ENCODE measurements at places on chromosomes 5 and 9. TPM values are rescaled to one million over a fixed set of nuclear protein-coding genes. Genes with fewer than 3 reads are reported as not detected.

The PCDHA1 gene
- 0.04 TPM for polyA plus RNA-seq

The GRK6 gene
- 24.0 TPM for polyA plus RNA-seq

The IGIP gene
- 3.8 TPM for polyA plus RNA-seq

The IFNA21 gene
- polyA plus RNA-seq, result not detected

The GRXCR2 gene
- not detected for polyA plus RNA-seq

The ADAM19 gene
- polyA plus RNA-seq, result 68.3 TPM

The DAB2IP gene
- polyA plus RNA-seq, result 18.1 TPM

DNA sequence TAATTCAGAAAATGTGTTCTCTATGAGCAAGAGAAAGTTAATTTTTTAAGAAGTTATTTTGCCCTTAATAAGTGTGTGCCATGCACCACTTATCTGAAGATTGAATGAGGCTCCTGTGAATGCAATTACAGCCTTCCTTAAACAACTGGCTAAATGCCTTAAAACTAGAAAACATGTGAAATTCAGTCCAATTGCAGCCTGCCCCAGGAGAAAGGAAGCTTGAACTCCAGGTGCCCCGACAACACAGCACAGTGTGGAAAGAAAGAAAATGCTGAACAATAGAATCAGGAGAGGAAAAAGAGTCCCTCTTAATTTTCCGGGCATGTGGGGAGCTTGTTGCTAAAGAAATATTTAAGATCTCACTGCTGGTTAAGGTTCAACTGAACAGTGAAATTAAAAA is 8.8 kb downstream of the LHFPL2 start:
- no peak for DNase-seq

- no peak for DNase-seq
These were observed 1158.6 kb downstream of the CDH12 start for GRCh38 chr5:21694567-21694966.

- DNase-seq, result no peak
These were observed 68.9 kb upstream of the SH3PXD2B start for GRCh38 chr5:172523146-172523745.

- no peak for DNase-seq
These were observed 23.4 kb downstream of the LARP1 start for GRCh38 chr5:154778534-154778933.

DNA sequence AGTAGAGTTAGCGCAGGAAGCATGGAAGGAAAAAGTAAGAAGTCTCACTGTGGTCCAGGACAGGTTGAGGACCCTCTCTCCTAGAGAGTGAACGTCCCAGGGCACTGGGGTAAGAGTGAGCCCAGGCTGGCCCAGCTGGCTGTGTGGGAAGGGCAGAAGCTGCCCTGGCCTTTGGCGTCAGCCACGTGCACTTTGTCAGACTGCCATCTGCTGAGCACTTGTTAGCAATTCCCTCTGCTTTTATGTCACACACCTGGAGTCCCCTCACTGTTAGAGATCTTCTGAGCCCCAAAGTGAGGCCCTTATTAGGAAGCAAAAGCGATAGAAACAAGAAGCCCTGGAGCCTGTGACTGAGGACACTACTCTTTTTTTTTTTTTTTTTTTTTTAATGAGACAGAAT is 79.1 kb downstream of the UGCG start:
- DNase-seq, result no peak

GRCh38 chr9:2128618-2129017 is 113.5 kb downstream of the SMARCA2 start:
- no peak for DNase-seq

GRCh38 chr5:103472830-103473229 is 89.8 kb downstream of the NUDT12 start:
- DNase-seq, result no peak

GRCh38 chr9:131666029-131666428 is 73.8 kb downstream of the RAPGEF1 start:
- no peak for DNase-seq

DNA sequence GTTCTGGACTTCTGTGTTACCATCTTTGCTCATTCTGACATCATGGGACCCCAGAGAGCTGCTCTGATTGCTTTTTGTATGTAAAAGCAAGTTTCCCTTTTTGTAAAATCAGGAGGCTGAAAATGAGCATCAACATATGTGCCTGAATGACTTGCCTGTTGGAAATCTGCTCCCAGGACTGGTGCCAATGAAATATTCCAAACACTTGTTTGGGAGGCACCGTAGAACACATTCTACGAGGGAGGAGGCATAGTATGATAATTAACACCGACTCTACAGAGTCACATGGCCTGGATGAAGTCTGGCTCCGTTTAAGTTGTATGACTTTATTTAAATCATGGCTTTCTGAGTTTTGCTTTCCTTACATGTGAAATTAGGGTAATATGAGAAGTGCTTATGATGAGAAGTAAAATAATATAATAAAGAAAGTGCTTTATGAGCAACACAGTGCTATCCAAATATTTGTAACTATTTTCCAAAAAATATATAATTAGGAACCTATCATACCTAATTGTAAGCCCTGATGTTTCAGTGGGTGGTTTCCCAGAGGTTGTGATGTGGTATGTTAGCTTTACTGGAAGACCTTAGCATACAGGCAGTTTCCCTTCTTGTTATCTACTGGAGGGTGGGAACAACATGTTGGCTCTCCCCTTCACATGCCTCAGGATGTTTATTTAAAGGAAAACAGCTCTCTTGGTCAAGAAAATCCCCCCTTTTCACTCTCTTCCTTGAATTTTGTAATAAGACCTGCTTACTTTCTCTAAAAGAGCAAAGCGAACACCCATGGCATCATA is 238.1 kb downstream of the FBXL7 start:
- DNase-seq, result no peak

DNA sequence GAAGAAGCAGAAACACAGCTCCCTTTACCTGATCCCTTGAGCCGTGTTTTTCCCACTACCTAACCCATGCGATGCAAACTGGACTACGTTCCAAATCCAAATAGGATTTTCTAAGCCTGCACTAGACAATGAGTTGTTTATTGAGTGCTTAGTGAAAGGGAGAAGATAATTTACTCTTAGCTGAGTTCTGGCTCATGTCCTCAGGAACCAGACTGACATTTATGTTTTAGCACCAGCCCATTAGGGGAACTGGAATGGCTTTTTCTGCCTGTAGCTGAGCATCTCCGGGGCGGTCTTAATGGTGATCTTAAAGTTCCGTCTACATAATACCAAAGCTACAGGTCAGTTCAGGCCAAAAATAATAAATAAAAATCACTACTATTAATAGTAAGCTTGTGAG is 81.5 kb downstream of the SH3TC2 start:
- no peak for DNase-seq

GRCh38 chr9:125635888-125636287 is 71.1 kb downstream of the MAPKAP1 start:
- DNase-seq, result no peak

GRCh38 chr5:151800532-151800931 is 28.8 kb downstream of the G3BP1 start:
- no peak for DNase-seq

DNA sequence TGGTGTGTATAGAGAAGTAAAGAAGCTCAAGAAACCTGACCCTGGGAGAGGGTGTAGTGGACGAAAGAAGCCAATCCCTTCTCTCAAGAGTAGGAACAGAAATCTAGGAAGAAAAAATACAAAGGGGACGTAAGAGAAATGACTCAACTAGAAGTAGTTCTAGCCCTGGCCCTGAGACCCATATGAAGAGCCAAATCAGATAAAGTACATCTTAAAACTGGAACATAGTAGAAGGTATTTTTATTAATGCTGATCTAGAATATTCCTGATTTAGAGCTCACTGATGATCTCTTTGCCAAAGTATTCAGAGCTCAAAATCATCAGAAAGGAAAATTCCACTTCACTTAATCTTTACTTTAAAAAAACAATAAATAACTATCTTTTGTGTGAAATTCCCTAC is 184.8 kb downstream of the MLLT3 start:
- DNase-seq, result peak; percentile 87
